ENCODE measurements at places on chromosomes 16 and 17.

DNA sequence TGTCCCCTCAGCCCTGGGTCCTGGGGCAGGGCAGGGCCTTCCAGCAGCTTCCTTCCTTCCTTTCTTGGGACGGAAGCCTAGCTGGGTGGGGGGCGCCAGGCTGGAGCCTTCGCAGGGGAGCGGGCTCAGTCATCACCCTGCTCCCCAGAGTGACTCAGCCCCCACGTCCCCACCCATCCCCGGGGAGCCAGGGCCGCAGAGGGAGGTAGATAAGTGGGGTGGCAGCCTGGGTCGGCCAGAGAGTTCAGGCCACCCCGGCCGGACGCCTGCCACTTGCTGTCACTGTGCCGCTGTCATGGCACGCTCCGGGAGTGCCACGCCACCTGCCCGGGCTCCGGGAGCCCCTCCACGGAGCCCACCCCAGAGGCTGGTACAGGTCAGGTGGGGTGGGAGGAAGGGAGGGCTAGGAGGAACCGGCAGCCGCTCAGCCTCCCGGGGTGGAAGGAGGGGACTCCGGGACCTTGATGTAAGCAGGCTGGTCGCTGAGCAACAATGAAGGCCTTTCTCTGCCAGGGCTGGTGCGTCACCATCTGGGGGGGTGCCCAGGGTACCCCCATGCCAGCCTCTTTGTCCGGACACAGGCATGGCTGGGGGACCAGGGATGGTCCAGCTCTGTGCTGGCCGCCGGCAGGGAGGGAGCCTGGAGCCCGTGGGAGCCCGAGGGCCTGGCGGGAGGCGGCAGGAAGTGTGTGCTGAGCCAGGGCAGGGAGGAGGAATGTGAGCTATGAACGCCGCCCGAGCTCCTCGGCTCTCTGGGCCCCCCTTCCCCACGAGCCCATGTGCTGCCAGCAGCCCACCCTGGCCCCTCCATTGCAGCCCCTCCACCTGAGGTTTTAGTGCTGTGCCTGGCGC, 6.6 kb downstream of the NHERF2 start:
- DNase-seq, result no peak

DNA sequence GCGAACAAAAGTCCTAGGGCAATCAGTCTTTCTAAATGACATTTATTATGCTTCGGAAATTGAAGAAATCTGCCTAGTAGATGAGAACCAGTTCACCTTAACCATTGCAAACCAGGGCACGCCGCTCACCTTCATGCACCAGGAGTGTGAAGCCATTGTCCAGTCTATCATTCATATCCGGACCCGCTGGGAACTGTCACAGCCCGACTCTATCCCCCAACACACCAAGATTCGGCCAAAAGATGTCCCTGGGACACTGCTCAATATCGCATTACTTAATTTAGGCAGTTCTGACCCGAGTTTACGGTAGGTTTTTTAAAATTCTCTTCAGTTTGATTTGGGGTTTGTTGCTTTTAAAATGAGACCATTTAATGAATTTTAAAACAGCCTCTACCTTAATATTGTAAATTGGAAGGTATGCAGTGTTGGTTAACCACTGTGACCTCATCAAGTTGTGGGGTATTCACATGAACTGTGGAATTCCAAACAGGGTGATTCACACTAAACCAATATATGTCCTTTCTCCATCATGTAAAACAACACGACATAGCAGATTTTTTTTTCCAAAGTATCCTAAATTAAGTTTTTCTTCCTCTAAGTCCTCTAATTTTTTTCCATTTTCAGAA, 6.2 kb upstream of the EVI2A start:
- DNase-seq, result no peak

GRCh38 chr17:63685041-63685440, 14.9 kb downstream of the LIMD2 start:
- no peak for DNase-seq

DNA sequence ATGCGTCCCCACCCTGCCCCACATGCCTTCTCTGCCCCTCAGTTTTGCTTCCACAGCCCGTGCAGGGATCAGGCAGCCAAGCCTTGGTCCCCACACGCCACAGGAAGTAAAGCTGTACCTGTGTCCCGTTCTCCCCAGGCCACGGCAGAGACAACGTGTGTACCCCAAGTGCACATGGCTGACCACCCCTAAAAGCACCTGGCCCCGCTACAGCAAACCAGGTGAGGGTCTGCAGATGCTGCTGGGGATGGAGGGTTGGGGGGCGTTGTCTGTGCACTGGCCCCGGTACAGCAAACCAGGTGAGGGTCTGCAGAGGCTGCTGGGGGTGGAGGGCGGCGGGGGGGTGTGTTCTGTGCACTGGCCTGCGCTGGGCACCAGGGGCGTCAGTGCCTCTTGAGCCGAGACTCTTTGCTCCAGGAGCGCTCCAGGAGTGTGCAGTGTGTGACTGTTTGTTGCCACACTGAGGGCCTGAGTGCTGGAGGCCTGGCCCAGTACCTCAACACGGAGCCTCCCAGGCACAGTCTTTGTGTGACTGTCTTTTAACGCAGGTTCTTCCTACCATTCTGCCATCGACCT, 18.8 kb downstream of the TCF25 start:
- no peak for DNase-seq

GRCh38 chr17:59513934-59514841, 51.2 kb upstream of the DHX40 start:
- no peak for DNase-seq

DNA sequence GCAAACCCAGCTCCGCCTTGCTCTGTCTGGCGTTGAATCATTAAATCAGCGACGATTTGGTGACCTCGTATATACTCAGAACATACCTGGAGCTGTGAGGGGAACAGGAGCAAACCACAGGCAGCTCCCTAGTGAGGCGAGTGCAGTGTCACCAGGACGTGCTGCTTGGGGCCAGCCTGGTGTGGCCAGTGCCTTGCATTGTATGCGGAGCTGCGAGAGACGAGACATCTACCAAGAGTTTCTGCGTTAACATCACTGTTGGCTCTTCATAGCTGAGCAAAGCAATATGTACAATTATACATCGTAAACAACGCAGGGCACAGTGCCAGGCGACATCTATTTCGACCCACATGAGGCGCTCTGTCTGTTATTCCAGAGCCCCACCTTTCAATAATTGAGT, 27.9 kb downstream of the MINK1 start:
- no peak for DNase-seq

DNA sequence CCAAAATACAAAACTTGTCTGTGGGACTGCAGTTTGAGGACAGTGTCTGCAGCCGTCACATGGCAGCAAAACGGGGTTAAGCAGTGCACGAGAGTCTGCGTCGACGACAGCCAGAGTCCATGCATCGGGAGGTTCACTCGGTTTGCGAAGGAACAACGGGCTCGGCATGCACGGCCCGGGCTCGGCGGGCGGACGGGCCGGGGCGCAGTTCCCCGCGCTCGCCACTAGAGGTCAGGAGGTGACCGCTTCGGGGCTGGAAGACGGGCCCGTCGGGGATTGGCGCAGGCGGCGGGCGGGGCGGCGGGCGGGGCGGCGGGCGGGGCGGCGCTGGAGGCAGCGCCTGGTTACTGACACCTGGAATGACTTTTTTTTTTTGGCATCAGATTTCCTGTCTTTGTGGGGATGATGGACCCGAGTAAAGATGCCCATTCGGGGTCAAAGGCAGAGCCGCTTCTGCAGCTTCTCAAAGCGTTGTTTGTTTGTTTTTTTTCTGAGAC, 6.5 kb downstream of the SCGB1C2 start:
- peak; percentile 75 for DNase-seq

DNA sequence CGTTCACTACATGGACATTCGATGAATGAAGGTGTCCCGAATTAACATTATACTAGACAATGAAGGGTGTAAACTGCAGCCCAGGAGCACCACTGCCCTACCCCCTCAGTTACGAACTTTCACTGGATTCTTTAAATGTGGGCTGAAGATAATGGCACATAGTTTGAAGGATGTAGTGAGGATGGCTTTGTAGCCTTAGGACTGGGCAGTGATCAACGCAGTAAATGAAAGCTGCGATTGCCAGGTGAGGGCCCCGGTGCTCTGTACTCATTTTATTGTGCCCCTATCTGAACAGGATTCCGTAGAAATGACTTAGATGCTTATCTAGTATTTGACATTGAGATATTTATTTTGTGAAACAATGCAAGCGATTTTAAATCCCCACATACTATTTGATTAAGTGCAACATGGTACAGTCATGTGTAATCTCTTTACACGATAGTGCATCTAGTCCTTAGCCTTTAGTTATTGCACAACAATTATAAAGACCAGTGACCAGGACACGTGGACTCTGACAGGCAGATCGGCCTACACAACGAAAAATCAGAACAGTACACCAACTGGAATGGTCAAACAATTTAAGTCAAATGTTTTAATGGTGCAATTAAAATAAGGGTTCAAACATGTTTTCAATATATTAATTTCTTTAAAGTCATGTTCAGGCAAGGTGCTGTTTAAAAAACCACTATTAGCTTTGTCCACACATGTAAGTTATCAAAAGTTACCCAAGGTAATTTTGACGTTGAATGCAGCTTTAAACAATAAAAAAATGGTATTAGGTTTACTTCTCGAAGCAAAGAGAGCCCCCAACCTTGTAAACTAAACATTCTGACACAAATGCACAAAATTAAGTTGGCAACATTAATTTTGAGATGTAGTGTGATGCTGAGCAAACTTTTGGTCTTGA, 17.4 kb upstream of the ERN1 start:
- no peak for DNase-seq

- DNase-seq, result no peak
These were observed 33.3 kb downstream of the TRIM25 start for GRCh38 chr17:56880571-56880970.

GRCh38 chr17:55062921-55063320, 94.4 kb downstream of the STXBP4 start:
- no peak for DNase-seq

All from effector CD8-positive, alpha-beta T cell (primary cell).